Pancreas (tissue), 10 donors: ENCODE measurements at places on chromosomes 6 and 20.
A peak's percentile ranks its signal among the peaks of the same experiment; 100 is the strongest.

DNA sequence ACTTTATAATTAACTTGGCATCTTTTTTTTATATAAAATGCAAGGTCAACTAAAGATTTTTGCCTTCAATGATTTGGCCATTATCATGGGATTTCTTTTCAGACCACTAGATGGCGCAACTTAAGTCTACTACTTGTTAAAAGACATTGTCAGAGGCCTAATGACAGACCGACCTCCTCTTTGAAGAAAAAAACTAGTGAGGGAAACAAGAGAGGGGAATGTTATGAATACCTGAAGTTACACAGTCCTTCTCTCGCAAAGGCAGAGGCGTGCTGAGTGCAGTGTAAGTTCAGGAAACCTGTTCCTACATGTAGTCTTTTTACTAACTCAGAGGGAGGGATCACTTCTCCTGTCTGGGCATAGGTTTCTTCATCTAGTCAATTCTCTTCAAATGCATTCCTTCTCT is 9.3 kb downstream of the TRAPPC3L start:
- DNase-seq: no peak

GRCh38 chr6:28758046-28758817 is 165.6 kb downstream of the TRIM27 start:
- no peak for DNase-seq

GRCh38 chr6:109961611-109962041 is 16.5 kb upstream of the GPR6 start:
- no peak for DNase-seq

DNA sequence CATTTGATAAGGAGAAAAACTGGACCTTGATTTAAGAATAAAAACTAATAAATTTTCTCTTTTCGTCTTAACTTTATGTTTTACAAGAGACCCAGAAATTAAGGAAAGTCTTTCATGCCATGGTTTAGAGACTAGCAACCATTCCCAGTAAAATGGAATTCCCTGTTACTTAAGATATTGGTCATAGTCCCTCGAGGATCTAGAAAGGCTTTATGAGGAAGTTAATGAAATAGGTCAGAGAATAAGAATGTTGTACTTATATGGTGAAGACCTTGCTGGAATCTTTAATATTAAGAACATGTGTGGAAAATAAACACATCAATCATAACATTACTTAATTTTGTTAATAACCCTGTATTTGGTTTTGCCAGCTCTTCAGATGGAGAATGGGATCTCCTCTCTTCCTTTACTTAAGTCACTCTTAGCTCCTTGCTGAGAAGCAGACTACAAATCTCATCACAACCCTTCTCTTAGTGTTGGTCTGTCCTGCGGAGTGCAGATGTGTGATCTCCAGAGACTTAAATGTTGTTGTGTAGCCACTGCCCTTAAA is 382.9 kb downstream of the QKI start:
- DNase-seq: no peak

DNA sequence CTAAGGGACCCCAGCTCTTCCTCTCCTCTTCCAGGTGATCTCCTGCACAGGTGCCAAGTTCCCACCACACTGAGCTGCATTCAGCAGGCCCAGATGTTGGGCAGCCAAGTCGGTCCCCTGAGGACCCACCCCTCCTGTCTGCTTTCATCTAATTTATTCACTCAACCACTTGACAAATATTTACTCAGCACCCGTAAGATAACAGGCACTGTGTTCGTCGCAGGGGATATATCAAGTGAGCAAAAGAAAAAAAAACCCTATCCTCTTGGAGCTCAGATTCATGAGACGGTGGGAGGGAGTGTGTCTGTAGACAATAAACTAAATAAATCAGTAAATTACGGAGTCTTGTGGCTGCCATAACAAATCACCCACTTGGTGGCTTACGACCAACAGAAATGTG is 143.6 kb downstream of the MRPL14 start:
- no peak for DNase-seq

GRCh38 chr6:166006900-166007301 is 160.8 kb downstream of the TBXT start:
- no peak for DNase-seq

DNA sequence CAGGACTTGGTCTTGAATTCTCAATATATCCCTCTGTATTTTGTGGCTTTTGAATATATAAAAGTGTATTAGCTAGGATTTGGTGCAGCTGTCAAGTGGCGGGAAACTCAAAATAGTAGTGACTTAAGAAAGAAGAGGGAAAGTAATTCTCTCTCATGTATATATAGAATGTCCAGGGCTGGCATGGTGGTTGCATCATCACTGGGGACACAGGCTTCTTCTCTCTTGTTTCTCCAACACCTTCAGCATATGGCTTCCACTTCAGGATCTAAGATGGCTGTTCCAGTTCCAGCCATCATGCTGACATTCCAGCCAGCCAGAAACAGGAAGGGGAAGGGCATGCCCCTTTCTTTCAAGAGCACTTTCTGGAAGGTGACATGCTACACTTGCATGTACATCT is 11.8 kb upstream of the GPR6 start:
- no peak for DNase-seq

GRCh38 chr6:156710479-156710878 is 66.7 kb upstream of the ARID1B start:
- no peak for DNase-seq

DNA sequence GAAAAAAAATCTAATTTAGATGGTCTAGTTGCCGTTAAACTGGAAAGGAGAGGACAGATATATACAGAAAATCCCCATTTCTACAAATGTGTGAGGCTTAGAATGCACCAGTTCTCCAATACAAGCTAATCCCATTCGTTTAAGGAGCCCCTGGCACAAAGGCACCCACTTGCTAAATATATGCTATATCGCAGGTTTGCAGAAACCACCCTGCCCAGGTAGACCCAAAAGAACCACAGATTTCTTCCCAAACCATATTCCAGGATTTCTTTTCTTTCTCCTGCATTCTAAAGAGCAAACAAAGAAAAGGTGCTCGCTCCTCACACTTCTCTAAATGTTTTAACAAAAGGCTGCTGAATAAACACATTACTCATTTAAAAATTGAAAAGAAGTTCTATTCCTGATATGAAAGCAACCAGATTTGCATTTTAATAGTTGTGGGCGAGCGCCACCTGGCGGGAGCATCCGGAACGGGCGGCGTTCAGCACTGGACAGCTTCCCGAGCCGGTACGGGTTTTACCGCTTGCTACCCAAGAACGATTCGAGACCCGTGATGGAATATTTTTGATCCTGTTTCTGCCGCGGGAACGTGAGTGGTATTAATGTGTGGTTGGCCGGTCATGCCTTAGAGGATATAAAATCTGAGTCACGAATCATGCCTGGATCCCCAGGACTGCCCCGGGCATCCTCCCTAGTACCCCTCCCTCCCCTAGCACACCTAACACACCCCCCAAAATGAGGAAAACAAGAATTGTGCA is 2.1 kb downstream of the PTPRT start:
- DNase-seq: peak; percentile 73

DNA sequence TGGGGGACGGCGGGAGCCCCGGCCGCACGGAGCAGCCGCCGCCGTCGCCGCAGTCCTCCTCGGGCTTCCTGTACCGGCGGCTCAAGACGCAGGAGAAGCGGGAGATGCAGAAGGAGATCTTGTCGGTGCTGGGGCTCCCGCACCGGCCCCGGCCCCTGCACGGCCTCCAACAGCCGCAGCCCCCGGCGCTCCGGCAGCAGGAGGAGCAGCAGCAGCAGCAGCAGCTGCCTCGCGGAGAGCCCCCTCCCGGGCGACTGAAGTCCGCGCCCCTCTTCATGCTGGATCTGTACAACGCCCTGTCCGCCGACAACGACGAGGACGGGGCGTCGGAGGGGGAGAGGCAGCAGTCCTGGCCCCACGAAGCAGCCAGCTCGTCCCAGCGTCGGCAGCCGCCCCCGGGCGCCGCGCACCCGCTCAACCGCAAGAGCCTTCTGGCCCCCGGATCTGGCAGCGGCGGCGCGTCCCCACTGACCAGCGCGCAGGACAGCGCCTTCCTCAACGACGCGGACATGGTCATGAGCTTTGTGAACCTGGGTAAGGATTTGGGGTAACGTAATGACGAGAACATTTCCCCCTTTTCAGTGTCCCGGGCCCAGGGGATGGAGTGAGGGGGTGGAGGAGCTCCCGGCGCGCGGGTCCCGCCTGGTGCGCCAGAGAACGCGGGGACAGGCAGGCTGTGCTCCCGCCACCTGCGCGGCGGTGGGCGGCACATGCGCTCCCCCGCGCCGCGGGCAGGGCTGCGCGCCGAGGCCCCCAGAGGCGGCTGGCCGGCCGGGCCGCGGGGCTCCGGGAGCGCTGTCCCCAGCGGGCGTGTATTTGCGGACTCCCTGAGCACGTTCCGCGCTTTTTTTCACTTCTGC is 1.4 kb downstream of the BMP6 start:
- peak; percentile 66 for DNase-seq

DNA sequence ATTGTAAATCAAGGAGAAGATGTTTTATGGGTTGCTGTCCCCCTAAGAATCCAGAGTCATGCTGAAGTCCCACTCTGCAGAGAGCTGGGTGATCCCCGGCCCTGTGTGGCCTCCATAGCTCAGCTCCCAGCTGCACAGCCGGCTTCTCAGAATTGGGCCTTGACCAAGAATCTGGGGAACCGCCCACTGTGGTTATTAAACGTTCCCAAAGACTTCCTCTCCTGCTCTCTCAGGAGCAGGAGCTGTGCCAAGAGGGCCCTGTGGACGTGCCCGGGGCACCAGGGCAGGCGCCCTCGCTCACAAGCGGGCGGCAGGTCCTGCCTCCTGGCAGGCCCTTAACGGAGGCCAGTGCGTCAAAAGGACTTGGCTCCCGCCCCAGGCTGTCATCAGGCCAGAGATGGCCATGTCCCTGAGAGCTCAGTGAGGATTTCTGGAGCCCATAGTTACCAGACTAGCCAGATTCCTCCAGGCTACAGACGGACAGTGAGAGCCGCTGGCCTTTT is 30.4 kb downstream of the ZC3H12D start:
- DNase-seq: peak; percentile 97

DNA sequence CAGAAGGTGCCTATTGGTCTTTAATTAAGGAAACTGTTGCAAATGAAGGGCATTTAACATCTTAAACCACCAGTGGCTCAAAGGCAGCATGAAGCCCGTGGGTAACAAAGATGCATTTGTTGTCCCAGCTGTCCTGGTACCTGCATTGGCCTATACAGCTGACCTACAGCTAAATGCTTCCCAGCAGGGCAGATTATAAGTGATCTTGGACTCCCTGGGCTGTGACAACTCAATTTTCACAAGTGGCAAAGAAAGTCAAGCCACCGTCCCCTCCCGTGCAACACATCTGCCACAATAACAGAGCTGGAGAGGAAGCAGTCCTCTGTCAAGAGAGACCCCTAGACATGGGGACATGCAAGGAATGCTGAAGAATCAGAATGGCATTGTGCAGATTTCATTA is 31.5 kb upstream of the EDN3 start:
- no peak for DNase-seq

DNA sequence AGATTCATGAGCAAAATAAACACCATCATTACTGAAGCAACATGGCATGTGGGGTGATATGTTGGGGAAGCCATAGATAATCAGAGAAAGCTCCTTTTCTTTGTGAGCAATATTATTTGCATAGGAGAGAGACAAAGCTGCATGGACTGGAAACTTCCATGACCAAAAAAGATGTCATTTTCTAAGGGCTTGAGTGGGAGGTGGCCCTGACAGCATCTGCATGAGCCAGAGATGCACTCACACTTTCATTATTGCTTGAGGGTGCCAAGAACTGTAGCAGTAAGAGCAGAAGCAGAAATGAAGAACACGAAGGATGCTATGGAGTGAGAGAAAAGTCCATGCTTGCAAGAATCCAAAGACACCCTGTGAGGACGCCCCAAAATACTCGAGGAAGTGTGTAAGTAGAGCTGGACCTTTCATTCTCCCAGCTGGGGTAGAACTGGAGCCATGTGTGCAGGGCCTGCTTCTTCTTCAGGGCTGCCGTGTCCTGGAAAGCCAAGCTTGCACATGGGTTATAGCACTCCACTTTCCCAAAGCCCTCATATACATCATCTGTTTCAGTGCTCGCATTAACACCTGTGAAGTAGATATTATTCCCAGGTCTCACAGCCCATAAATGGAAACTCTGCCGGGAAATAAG is 851.2 kb downstream of the DHX35 start:
- DNase-seq: no peak

GRCh38 chr6:109791301-109791700 is 100.2 kb downstream of the FIG4 start:
- DNase-seq: no peak

GRCh38 chr6:146123616-146124015 is 94.8 kb downstream of the GRM1 start:
- DNase-seq: no peak

- no peak for DNase-seq
Measured at GRCh38 chr6:16104624-16105433, 24.1 kb upstream of the MYLIP start.

- DNase-seq: no peak
Measured at GRCh38 chr20:24708411-24709295, 239.2 kb downstream of the SYNDIG1 start.

DNA sequence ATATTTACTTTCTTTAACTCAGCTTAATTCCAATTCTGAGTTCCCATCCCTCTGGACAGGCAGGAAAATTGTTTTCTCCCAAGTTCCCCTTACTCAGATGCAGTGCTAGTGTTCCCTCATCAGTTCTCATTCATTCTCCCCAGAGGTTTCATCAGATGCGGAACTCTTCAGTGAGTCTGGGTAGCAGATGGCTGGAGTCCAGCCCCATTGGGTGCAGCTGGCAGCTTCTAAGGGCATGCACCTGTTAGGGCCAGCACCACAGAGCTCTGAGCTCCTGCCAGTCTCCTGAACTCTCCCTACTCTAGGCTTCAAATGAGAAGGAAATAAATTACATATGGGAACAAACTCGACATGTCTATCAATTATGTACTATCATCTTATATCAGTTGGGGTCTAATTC is 76.6 kb downstream of the SOD2 start:
- no peak for DNase-seq

GRCh38 chr6:30152910-30153610 is 8.0 kb downstream of the TRIM10 start:
- DNase-seq: no peak

GRCh38 chr20:51014797-51015722 is 7.8 kb downstream of the KCNG1 start:
- peak; percentile 46 for DNase-seq

- no peak for DNase-seq
Measured at GRCh38 chr6:3286641-3287171, 28.0 kb downstream of the PSMG4 start.

DNA sequence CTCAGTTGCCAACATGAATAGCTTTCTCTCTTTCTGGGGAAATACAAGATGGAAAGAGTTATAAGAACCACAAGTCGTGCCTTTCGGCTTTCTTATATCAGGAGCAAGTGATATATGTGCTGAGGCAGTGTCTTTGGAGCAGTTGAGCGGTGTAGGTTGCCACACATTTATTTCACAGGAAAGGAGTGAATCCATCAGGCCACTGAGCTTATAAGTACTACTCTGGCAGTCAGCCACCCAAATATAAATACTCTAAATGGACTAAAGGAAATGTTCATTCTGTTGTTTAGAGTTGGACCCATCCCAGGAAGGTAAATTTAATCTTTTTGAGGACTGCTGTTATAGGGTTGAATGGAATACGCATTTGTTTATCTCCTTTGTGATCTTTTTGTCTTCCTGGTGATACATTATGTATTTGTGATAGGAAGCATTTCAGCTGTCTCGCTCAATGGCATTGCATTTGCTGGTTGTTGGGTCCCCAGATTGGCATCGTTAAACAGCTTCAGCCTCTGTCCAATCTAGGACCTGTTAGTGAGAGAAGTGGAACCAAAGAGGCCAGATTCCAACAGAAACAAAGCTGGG is 139.7 kb downstream of the SOBP start:
- no peak for DNase-seq

GRCh38 chr6:80639181-80639629 is 532.7 kb downstream of the BCKDHB start:
- DNase-seq: no peak

- DNase-seq: no peak
Measured at GRCh38 chr6:15879371-15880261, 216.8 kb upstream of the DTNBP1 start.
